ENCODE measurements at places on chromosomes 16 and 17. TPM values are rescaled to one million over a fixed set of nuclear protein-coding genes. Genes with fewer than 3 reads are reported as not detected.

- DNase-seq = no peak
Measured at GRCh38 chr17:75898791-75899190, 2.0 kb upstream of the TRIM65 start.

GRCh38 chr17:14332331-14332730 is 31.4 kb downstream of the HS3ST3B1 start:
- DNase-seq = no peak

DNA sequence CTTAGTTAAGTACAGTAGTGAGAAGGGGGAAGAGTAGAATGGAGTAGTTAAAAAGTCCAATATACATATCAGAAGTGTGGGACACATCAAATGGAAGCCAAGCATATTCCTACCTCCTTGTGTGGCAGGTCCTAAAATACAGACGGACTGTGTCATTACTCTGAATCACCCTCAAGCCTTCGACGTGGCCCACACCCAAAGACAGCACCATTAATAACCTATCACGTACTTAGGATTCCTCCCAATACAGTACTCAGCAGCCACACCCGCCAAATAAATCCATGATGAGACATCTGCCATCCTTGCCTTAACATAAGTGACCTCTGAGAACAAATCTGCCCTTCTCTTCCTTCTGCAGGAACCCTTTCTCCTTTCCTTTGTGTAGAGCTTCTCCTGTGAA is 38.9 kb downstream of the UBE2G1 start:
- DNase-seq = no peak

DNA sequence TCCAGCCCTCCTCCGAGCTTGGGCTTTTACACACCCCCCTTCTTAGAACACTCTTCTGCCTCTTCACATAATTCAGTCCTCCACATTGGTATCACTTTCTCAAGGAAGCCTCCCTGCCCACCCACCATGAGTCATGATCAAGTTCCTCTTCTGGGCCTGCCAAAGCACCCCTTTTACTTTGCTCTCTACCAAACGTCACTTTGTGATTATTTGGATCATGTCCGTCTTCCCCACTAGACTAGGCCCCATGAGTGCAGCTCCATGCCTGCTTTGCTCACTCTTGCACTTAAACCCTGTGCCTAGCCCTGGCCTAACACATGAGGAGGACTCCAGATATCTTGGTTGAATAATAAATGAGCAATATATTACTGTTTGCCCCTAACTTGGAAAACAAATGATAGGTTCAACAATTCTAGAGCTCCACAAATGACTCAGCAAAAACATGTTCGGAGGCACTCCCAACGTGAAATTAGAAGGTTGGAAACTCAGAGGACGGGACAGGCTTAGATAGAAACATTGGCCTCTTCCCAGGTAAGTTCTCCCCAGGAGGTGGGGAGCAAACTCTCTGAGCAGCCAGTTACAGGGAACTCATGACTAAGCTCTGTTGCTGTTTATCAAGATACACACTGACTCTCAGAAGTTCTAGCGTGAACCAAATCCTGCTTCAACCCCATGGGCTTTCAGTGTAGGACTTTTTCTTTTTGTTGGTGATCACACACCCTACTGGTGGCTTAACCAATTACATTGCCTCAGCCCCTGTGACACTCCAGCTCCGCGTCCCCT is 28.3 kb downstream of the G6PC1 start:
- DNase-seq = no peak

DNA sequence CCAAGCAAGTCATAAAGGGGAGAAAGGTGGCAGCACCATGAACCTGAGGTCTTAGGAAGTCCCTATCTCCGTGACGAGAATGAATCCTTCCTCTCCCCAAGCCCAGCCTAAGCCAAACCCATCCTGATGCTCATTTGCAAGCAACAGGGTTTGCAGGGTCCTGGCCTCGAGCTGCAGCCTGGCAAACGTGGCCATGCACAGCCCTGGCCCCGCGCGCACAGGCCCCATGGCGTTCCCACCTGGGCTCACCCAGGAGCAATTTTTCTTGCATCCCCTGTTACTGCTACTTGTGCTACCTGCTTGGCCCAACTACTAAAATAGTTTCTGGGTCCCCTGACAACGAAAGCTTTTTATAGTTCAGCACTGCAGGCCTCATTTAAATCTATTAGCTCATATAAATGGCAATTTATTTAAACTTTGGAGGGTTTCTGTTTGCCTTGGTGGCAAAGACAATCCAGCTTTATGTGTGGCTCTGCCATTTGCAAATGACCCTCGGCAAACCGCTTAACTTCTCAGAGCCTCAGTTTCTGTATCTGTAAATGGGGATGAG is 141.5 kb downstream of the C16orf78 start:
- DNase-seq = no peak

- DNase-seq = no peak
Measured at GRCh38 chr16:66927918-66928649, 2.7 kb upstream of the RRAD start.

DNA sequence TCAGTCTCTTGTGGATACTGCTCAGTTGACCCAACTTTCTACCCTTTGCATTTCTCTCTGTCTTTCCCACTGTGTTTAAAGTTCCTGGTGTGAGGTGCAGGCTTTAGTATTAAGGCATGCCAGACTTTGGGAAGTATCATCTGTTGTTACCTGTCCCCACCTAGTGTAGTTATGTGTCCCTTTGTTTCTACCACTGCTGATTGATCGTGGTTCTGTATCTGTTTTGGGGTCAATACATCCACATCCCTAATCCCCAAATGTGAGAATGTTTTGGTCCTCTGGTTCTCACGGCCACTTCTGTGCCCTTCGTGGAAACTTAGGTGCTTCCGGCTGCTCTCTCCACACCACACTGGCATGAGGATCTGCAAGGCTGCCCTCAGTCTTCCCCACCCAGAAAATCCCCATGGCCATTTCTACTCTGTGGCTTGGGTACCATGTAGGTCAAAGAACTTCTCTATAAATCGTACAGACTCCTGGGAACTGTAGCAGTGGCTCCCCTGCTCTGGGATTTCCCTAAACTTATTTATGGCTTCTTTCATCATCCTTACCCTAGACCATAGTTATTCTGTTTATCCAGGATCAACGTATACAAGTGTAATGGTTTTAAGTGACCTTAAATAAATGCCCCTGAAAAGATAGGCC is 443.2 kb downstream of the XYLT1 start:
- no peak for DNase-seq

GRCh38 chr17:13635951-13636350 is 34.2 kb upstream of the HS3ST3A1 start:
- DNase-seq = no peak

DNA sequence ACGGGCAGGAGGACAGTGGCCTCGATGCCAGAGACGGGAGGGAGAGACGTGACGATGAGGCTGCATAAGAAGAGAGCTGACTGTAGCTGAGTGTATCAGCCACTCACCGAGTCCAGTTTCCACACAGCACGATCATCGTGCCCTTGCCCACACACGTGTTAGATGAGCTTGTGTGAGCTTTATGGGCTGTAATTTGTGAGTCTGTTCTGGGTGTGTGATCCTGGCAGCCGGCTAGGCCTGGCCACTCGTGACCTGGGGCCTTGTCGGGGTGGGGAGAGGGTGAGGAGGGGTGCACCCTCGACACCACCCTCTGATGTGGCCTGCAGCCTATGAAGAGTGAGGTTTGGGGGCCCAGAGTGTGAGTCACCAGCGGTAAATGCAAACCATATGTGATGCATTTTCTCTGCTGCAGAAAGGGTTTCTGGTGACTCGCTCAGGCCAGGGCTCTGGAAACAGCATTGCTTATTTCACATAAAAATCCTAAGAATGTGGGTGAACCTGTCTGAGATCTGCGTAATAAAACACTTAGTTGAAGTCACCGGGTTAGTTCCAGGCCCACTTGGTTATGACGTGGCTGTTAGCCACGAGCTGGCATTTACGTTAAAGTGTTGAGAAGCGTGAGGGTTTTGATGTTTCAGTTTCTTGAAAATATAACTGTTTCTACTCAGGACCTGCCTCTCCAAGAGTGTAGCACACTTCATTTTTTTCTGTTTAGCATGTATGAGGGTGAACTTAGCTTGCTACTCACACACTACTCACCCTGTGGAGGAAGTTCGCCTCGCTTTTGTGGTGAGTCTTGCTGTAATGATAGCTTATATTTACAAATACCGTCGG is 4.2 kb downstream of the METRNL start:
- no peak for DNase-seq

Gene SEPTIN1
- total RNA-seq = 1.5 TPM

Gene CDH11
- 587 TPM for total RNA-seq

Gene DNAI2
- total RNA-seq = not detected

Gene SEPTIN12
- total RNA-seq = not detected

Gene CCL4L2
- not detected for total RNA-seq

Gene EPN3
- total RNA-seq = not detected
